ENCODE measurements at places on chromosomes 3 and 15.

DNA sequence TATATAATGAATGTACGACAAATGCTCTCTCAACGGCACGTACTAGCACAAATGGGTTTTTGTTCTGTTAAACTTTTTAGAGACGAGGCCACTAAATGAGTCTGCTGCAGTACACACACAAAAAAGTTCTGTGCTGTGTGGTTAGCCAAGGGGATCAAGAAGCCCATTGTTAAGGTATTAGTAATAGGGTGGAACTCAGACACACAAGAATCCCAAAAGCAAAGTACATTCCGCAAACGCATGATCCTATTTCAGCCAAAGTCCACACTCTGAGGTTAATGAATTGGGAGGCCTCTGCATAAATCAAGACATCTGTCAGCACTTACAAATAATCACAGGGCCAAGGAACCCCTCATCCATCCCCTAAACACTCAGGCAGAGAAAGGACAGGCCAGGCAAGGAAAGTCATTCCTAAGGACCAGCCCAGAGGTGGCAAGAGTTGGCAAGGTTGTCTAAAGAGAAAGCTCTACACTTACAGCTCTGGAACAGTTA is 12.1 kb downstream of the OSBPL10 start:
- no peak for DNase-seq

GRCh38 chr3:196932600-196932999 is 9.7 kb downstream of the NCBP2 start:
- no peak for DNase-seq

GRCh38 chr3:72811571-72811970 is 36.7 kb downstream of the SHQ1 start:
- no peak for DNase-seq

- DNase-seq = no peak
Measured at GRCh38 chr3:195715134-195715533, 5.6 kb upstream of the MUC20 start.

GRCh38 chr15:65115542-65115941 is 542 bp upstream of the UBAP1L start:
- DNase-seq = no peak

DNA sequence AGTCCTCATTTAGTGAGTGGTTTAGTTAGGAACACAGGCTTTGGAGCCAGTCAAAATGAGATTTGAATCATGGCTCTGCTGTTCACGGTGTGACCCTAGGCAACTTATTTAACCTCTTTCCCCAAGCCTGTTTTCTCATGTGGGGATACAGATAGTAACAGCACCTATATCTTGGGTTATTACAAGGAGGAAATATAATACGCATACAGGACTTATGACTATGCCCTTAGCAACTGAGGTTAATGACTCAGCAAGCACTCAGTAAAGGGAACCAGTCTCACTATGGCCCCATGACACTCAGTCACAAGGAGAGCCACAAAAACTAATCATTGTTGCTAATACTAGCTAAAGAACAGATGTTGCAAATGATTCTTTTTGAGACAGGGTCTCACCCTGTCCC is 45.9 kb downstream of the SUMF1 start:
- DNase-seq = peak; percentile 82

DNA sequence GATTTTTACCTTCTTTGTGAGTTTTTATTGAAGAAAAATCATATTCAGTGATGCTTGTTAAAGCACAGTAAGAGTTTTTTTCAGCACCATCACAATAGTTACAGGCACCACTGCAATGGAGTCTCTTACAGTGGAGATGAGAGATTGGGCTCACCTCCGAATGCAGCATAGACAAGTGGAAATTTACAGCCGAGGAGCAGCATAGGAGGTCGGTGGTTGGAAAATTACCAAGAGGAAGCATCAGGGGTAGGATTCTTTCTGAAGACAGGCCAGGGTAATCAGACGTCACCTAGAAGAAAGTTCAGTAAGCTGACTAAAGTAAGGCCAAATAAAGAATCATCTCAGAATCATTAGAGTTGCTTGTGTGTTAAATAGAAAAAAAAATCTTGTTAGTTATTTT is 491.6 kb downstream of the RBMS3 start:
- no peak for DNase-seq

- no peak for DNase-seq
Measured at GRCh38 chr3:5297895-5298294, 110.4 kb downstream of the EDEM1 start.

- DNase-seq = peak; percentile 76
Measured at GRCh38 chr15:69573815-69574475, 121.3 kb downstream of the RPLP1 start.

DNA sequence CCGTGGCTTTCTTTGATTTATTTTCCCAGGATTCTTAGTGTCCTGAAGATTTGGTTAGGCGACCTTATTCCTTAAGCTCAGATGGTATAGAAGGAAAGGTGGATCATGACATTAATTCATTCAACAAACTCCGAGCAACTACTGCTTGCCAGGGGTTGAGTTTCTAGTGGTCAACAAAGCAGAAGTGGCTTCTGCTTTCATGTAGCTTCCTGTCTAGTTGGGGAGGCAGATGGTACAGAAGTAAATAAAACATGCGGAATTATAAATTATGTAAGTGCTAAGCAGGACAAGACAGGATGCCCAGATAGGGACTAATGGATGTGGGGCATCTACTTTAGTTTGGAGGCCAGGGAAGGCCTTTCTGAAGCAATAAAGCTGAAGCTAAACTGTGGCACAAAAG is 15.6 kb downstream of the EEFSEC start:
- DNase-seq = no peak

GRCh38 chr3:53841296-53841695 is 4.9 kb downstream of the CHDH start:
- no peak for DNase-seq

- no peak for DNase-seq
Measured at GRCh38 chr15:73023071-73023470, 29.2 kb upstream of the NEO1 start.

DNA sequence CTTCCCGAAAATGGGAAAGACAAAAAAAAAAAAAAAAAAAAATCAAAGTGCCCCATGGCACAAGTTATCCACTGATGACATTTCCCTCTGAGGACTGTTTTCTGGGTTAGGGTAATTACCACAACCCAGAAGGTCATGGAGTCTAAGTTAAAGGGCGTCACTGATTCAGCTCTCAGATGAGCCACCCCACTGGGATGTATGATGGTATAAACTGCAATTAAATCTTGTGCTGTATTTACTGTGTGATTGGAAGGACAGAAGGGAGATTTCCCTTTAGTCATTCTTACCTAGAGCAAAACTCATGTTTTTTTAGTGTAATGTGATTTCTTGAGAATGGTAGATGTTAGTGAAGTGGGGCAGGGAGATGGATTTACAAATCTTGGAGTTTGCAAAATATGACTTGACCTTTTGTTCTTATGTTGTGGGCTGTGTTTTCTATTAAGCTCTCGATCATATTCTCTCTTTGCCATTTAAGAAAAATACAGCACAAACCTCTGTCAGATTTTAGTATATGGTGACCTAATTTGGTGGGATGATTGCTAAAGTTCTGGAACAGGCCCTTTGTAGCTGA is 244.2 kb downstream of the PTPRG start:
- no peak for DNase-seq

GRCh38 chr3:117305681-117306080 is 596.1 kb downstream of the TUSC7 start:
- no peak for DNase-seq

GRCh38 chr3:197209366-197210260 is 88.8 kb downstream of the DLG1 start:
- DNase-seq = no peak

- no peak for DNase-seq
Measured at GRCh38 chr15:42696626-42697025, 40.3 kb downstream of the CDAN1 start.

- no peak for DNase-seq
Measured at GRCh38 chr3:99931059-99931458, 113.4 kb downstream of the CMSS1 start.

DNA sequence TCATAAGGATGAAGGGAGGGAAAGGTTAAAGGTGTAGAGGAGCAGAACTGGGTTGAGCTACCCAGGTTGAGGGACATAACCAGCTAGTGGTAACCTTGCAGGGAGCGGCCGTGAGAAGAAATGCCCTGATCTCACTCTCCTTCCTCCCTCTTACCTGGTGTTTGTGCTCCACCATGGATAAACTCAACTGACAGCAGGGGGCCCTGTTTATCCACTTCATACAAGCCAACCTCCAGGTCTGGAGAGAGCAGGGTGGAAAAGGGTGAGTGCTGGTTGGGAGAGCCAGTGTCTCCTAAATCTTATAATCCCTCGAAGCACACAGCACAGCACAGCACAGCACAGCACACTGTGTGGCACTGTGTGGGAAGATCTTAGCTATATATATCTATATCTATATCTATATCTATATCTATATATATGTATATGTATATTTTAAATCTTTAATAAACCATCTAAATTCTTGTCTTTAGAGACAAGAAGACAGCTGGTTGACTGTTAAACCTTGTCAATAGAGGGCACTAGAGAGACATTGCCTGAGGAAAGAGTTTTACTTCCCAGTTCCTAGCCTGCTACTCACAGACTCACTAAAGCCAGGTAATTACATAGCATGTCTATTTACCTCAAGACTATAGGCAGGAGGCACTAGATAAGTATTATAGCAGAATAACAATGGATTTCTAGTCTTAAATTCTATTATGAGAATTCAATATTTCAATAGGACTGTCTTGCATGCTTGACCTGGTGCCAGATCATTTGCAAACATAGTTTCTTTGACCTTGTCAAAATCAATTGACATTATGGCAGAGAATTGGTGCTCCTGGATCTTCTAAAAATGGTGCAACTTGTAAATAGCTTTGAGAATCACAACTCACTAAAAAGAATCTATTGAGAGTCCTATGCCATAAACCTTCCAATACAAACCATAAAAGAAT is 21.7 kb upstream of the FMN1 start:
- peak; percentile 57 for DNase-seq

DNA sequence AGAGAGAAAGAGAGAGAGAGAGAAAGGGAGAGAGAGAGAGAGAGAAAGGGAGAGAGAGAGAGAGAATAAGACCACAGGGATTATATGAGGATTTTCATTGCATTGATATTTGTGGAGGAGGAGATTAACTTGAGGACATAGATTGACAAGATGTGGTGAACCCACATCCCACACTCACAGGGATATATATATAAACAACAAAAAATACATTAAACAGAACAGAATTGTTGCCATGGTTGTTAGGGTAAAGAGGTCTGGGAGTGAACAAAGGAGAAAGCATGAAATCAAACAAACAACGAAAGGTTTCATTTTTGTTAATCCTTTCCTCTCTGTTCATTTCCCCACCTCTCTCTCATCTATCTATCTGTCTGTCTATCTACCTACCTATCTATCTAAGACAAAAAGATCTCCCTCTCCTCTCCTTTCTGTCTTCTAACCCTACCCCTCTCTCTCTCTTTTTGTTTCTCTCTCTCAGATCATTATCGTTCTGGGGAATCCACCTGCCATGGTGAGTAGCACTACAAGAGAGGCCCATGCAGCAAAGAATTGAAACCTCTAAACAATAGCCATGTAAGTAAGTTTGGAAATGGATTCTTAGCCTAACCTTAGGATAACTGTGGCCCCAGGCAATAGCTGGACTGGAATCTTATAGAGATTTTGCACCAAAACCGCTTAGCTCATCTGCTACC is 280.9 kb downstream of the RAP2B start:
- DNase-seq = no peak

GRCh38 chr3:82224661-82225060 is 463.2 kb upstream of the GBE1 start:
- DNase-seq = no peak

DNA sequence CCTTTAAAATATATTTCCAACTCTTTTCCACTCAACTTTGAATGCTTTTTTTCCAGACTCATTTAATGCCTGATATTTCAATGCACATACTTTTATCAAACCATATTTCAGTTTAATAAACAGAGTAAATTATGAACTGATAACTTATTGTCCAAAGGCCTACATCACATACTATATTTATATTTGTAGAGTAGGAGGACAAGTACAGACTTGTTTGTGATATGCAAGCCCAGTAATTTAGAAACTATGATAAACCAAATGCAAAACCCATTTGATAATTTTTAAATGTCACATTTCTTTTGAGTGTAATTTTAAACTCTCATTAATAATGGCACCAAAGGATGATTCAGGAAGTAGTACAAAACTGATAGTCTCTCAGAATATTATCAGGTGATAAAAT is 3.3 kb downstream of the RFX7 start:
- no peak for DNase-seq

DNA sequence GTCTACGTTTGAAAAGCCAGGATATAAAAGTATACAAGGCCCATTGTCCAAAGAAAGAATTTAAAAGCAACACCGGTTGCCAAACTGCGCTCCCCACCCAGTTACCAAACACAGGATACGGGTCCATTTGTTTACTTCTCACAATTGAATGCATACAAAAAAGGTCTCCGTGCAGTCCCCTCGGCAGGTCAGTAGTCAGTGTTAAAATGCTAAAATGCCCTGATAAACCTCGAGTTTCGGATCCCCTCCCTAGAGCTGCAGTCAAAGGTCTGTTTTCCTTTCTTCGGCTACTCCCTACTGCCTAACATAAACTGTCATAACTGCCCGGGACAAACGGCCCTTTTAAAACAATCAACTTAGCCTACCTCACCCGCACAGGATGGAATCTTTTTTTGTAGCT is 534.6 kb downstream of the FOXP1 start:
- DNase-seq = no peak

DNA sequence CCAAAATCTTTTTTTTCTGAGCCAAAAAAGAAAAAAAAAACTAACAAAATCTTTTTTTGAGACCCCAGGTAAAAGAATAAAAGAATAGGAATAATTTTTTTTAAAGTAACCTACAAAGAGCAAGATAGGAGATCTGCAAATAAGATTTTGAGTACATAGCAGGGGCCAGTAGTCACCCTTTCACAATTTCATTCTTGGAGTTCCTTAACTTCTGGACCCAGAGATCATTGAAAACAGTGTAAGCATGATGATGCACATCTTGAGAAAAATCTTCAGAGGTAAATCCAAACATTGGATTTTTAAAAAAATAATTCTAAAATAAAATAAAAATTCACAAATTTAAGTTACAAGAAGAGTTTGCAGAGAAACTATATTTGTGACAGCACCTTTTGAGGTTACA is 18.8 kb downstream of the TFRC start:
- no peak for DNase-seq

DNA sequence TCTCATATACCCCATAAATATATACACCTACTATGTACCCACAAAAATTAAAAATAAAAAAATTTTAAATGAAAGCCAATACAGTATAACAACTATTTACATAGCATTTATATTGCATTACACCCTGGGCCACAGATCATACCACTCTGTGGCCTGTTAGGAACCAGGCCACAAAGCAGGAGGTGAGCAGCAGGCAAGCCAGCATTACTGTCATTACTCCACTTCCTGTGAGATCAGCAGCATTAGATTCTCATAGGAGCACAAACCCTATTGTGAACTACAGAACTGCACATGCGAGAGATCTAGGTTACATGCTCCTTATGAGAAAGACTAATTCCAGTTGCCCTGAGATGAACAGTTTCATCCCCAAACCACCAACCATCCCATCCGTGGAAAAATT is 17.4 kb downstream of the FILIP1L start:
- DNase-seq = no peak

DNA sequence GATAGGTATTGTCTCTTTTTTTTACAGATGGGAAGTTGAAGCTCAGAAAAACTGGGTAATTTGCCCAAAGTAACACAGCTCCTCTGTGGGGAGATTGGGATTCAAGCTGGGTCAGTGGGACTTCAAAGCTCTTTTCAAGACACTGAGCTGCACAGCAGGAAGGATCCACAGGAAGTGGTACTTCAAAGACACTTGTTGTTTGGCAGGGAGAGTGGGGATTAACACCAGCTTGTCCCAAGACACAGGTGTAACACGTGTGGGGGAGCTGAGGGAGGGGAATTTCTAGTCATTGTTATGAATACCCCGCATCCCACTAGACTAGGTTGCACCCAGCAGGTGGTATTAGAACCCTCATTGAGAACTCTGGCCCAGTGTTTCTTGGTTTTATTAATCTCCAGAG is 116.0 kb downstream of the FOXB1 start:
- DNase-seq = no peak

All from activated CD4-positive, alpha-beta T cell treated with anti-CD3 and anti-CD28 coated beads, Interleukin-2, Interleukin-6, amounts not matched to agents 100 ng/mL and 50 ng/mL, durations not matched to agents 16 hours and 8 hours (primary cell).